ENCODE measurements at places on chromosomes 13 and 19. TPM values are rescaled to one million over a fixed set of nuclear protein-coding genes. Genes with fewer than 3 reads are reported as not detected.
A peak's percentile ranks its signal among the peaks of the same experiment; 100 is the strongest.

Gene DLEU7
- 0.29 TPM for polyA plus RNA-seq

GRCh38 chr13:36555151-36555986, 118.5 kb upstream of the SERTM1 start:
- no peak for DNase-seq

Gene SGCG
- polyA plus RNA-seq, result 16.4 TPM

DNA sequence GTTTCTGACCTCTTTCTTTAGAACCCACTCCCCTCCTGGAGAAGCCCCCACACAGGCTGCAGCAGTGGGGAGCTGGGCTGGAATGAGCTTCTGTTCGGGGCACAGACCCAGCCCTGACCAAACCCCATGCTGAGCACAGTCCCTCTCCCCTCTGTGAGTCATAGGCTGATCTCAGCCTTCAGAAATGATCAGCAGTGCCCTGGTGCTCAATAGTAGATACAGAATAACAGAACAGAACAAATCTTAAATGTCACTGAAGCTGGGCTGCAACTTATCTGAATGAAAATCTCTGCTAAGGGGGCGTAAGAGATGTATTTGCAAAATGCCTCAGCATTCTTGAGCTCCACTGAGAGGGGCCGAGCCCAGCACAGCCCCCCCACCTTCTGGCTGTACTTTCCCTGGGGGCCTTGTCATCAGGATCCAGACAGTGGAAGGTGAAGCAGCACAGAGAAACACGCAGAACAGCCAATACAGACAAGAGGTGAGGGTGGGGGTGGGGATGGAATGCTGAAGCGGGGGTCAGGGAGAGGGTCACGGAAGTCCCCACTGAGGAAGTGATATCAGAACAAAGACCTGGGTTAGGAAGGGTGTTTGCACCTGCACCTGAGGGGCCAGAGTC, 9.9 kb downstream of the ZNF665 start:
- DNase-seq, result no peak

Gene ATP4B
- 0.41 TPM for polyA plus RNA-seq

DNA sequence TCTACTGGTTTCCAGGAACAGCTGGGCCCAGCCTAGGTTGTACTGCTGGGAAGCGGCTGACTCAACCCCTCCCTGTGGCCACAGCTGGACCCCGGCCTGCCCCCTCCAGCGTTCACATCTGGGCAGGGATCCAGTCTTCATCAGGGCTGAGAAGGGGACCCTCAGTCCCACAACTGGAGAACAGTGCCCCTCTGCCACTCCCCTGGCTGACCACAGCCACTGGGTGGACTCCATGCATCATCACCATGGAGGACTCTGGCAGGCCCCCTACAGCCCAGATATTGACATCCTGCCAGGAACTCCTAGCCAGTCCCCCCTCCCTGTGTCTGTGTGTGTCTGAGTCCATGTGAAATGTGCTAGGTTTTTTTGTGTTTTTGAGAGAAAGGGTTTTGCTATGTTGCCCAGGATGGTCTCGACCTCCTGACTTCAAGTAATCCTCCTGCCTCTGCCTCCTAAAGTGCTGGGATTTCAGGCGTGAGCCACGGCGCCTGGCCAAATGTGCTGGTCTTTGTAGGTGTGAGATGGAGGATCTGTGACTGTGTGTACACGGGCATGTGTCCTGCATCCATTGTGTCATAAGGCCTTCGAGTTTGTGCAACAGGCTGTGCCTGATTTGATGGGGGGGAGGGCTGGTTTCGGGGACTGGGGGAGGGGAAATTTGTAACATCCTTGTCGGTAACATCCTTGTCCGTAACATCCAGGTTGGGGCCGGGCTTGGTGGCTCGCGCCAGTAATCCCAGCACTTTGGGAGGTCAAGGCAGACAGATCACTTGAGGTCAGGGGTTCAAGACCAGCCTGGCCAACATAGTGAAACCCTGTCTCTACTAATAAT, 4.0 kb upstream of the HOOK2 start:
- DNase-seq, result peak; percentile 89

Gene FBXO17
- polyA plus RNA-seq, result 41.0 TPM

Gene SLC10A2
- polyA plus RNA-seq, result 10.4 TPM

Gene SMIM44
- polyA plus RNA-seq, result not detected

DNA sequence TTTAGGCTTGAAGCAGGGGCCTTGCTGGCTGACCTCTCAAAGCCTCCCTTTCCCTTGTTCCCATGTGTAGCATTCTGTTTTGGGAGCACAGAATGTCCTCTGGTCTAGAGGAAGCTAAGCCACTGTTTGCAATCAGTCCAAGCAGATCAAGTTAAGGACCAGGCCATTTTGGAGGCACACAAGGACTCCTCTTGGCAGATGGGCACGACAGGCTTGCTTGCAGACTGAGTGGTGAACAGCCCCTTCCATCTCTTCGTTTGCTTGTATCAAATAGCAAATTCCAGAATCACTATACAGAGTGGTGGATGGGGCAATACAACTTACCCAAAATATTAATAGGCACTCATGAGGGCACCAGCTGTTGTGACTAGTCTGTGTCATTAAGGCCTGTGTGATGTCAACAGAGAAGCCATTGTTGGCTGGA, 215.5 kb upstream of the SERP2 start:
- no peak for DNase-seq

Gene SLC46A3
- 1.7 TPM for polyA plus RNA-seq

Gene CLEC4G
- 0.24 TPM for polyA plus RNA-seq

Gene TTC9B
- 0.15 TPM for polyA plus RNA-seq
